ENCODE measurements at places on chromosomes 5 and 9.
A peak's percentile ranks its signal among the peaks of the same experiment; 100 is the strongest.

GRCh38 chr5:107451028-107451427, 219.7 kb downstream of the EFNA5 start:
- no peak for DNase-seq

- DNase-seq, result no peak
Observed at GRCh38 chr9:133484671-133485437, 6.0 kb upstream of the SLC2A6 start.

DNA sequence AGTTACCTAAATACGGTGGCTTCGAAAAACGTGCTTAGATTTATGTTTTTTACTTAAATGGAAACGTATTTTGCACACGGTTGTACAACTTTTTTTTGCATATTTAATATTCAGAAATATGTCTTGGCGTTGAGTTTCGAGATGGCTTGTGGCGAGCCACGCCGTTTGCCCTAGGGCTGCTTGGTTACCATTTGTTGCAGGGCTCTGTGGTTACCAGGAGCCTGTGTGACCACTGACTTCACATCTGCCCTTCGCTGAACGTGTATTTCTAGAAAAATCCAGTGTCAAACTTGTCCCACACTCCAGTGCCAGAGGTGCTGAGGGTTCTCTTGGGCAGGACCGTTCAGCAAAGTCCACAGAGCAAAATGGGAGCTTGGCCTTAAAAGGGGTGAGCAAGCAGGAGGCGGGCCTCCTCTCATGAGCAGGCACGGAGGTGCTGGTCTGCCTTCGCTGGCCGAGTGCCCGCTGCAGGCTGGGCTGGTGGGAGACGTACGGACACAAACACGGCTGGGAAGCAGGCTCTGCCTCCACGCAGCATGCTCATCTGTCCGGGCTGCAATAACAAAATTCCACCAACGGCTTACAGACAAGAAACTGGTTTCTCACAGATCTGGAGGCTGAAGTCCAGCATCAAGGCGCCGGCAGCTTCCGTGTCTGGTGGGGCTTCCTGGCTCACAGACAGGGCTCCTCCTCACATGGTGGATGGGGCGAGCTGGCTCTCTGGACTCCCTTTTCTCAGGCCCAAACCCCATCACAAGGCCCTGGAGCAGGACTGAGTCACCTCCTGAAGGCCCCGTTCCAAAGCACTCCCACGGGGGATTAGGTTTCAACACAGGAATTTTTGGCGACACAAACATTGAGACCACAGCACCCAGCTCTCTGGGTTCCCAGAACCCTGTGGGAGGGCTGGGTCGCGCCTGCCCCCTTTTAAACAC, 5.4 kb downstream of the MRPL36 start:
- DNase-seq, result peak; percentile 98

GRCh38 chr9:134626069-134626423, 15.6 kb upstream of the COL5A1 start:
- DNase-seq, result no peak

DNA sequence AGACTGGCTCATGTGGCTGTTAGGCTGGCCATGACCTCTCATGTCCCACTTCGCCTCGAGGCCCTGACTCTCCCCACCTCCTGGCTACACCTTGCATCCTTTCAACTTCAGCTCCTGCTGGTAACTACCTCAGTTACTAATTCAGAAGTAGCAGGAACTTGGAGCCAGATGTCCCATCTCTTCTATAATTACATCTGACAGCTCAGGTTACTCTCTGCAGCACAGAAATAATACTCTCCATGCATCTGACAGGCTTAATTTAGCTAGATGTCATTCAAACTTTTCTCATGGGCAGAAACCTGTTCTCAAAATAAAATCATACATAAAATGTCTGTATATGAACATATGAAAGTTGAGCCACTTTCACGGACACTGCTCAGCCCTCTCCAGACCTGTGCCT, 92.2 kb upstream of the IL33 start:
- no peak for DNase-seq

DNA sequence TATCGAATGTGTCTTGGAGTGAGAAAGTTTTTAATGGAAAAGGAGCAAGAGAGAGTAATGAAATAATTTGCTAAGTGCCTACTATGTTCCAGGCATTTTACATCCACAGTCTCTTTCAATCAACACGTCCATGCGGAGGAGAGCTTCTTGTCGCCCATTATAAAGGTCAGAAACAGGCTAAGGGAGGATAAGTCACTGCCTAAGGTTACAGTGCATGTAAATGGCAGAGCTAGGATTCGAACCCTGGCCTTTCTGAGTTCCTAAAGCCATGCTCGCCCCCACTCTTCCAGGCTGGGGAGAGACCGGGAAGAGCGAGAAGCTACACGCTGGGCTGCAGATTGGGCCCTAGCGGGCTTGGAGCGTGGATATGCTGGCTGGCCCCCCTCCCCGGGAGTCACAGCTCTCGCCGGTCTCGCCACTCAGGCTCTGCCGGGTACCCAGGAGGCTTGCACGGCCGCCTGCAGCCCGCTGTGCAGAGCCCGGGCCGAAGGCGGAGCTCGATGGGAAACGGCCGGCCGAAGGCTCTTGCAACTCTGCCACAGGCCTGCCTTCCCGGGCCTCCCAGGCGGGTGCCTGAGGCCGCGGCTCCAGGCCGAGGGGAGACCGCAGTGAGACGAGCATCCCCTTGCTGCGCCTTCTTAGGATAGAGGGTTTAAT, 775 bp upstream of the LHX2 start:
- DNase-seq, result no peak

- no peak for DNase-seq
Observed at GRCh38 chr9:134442085-134442474, 115.8 kb downstream of the RXRA start.

DNA sequence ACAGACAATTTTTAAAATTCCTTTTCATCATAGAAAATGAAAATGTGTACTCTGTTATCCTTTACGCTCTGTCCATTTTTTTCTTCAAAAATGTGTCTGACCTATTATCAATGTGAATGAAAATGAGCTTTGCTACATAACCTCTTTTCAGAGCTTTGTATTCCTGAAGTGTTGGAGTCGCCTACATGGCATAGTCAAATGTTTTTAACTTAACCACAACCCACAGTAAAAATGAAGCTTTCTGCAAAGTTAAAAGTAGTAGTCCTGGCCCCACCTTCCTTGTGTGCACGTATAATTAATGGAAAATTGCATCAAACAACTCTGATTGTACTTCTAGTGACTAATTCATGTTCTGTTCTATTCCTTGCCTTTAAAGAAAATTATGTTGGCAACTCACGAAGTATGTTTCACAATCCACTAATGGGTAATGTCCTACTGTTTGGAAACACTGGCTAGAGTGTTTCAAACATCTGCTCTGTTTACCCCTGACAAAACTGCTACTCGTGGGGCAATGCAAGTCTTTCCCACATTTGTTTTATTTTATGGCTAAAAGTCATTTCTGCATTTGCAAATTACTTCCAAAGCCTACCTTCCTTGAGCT, 18.6 kb upstream of the PSAT1 start:
- DNase-seq, result no peak

- no peak for DNase-seq
Observed at GRCh38 chr5:1415626-1416360, 29.4 kb downstream of the SLC6A3 start.

GRCh38 chr9:71384343-71384742, 262.9 kb upstream of the TRPM3 start:
- DNase-seq, result no peak

DNA sequence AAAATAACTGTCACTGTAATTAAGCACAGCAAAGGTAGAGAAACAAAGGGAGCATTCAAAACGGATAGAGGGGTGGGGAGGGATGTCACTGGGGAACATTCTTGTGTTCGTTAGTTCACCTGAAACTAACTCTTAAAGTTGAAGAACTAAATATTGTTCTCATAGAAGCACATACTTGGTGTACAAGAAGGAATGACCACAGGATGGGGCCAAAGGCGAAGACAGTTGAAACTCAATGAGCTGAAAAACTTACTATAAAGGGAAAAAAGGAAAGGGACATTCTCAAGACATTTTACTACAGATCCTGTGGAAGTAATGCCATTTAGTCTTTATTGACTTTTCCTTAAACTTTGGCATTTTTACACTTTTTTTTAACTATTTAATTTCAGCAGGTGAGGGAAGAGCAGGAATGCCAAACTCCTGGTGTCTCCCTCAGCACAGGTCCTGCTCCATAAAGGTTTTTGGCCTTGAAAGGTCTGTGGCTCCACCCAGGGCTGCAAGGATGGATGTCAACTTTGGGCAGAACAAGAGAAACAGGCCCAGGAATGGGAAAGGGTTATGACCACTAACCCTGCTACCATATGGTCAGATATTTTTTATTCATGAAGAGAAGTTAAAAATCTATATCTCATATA, 197.6 kb upstream of the RASA1 start:
- DNase-seq, result peak; percentile 64

DNA sequence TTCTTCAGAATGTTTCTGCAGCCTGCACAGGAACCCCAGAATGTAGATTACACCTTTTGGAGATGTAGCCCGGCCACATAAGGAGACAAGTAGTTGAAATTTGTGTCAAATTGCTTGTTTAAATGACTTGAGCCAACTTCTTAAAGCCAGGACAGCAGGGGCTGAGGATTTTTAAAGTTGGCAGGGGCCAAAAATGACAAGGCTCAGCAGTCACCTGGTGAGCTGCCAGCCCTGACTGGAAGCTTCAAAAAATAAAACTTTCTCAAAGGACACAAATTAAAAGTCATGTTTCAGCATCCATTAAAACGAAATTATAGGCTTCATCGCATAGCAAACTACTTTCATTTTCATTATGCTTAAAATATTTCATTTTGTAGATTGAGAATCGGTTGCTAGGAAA, 340.3 kb upstream of the WWC1 start:
- no peak for DNase-seq

GRCh38 chr5:172076761-172077244, 70.4 kb upstream of the FBXW11 start:
- DNase-seq, result peak; percentile 62

DNA sequence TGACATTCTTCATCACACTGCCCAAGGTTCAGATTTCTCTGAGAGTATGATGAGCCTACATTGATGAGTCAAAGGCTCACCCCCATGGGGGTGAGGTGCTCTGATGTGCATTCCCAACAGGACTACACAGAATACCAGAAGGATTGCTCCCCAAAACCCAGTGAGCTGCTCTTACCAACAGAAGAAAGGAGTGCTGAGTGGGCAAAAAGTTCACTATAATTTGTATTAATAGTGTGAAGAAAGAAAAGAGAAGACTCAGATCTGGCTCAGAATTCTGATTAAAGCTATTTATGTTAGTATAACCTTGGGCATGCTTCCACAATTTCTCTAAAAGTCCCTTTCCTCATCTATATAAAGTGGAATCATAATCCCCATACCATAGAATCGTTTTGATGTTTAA, 46.1 kb downstream of the PRKACG start:
- DNase-seq, result no peak

DNA sequence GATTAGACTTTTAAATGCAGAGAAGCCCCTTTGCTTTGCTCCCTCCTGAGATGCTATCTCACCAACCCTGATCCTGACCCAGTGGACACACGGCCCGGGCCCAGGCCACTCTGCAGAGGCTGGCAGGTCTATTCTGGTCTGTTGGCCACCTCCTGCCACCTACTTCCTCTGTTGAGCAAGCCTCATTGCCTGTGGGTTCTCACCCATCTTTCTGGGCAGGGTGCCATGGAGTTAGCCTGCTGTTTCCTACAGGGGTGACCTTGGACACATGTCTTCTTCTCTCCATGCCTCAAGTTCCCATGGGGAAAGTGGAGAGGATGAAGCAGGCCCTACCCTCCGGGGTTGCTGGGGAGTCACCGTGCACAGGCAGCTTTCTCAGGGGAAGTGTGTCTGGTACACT, 266.2 kb upstream of the IRX1 start:
- no peak for DNase-seq

DNA sequence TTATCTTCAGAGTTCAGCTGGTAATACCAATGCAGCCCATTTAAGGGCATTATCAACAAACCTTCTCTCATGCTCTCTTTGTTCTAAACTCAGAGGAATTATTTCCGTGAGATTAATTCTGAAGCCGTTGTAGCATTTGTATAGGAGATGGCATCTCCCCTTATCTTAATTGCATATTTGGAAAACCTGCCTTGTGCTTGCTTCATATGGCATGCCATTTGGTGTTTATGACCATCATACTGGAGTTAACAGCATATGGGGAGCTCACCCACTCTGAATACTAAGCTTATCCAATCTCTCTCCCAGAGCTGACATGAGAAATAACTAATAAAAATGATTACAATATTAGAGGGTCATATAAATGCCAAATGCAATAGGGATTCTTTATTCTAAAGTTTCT, 243.2 kb downstream of the BRINP1 start:
- DNase-seq, result no peak

DNA sequence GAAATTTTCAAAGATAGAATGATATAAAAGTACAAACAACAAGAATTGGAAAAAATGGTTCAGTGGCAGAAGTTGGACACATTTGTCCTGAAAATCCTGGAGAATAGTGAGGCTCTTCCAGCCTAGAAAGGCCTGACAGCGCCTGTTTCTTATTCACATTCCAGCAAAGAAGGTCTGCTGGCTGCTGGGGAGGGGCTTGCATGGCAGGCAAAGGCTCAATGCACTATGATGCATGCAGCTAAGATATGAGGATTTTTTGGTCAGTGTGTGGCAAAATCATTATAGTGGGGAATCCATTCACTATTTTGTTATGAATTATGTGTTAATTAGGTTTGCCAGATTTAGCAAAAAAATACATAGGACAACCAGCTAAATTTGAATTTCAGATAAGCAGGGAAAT, 243.9 kb upstream of the SLC30A5 start:
- no peak for DNase-seq

- DNase-seq, result no peak
Observed at GRCh38 chr9:130893341-130894101, 3.1 kb downstream of the QRFP start.

DNA sequence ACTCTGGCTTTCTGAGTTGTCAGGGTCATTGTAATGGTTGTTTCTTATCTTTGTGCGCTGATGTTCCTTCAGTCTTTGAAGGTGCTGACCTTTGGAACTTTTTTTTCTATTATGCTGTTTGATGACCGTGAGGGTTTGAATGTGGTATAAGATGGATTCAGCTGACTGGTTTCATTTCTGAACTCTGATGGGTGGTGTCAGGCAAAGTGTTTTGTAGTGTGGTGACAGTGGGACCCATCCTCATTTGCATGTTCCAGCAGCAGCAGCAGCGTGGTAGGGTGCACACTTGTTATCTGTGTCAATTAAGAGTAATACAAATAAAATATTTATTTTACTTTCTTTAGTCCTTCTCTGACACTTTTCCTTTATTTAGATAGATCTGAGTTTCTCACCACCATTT, 227.7 kb upstream of the PRR16 start:
- DNase-seq, result no peak

GRCh38 chr9:13163946-13164345, 115.5 kb downstream of the MPDZ start:
- DNase-seq, result no peak

DNA sequence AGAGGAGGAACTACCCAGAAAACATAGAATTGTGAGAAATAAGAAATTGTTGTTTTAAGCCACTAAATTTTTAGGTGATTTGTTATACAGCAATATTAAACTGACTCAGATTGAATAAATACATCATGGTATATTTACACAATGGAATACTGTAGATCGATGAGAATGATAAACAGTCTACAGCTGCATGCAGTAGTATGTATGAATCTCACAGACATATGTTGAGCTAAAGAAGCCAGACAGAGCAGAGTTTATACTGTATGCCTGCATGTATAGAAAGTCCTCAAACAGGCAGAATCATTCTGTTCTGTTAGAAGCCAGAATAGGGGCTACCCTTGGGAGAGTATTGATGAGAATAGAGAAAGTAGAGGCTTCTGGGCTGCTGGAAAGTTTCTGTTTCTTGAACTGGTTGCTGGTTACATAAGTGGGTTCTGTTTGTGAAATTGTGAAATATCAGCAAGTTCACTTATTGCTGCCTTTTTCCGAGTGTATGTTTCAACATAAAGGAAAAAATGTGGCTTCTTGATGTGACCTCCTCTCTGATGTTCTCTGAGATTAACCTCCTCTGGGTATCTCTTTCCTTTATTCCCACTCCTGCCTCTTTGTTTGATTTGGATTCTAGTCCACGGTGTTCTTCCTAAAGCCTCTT, 9.6 kb downstream of the KIAA1958 start:
- DNase-seq, result no peak

Measured in brain microvascular endothelial cell (primary cell).